Stimulated activated CD4-positive, alpha-beta T cell treated with anti-CD3 and anti-CD28 coated beads, Interleukin-1b, Interleukin-23, amount 100 ng/mL, for 1 hour (primary cell): ENCODE measurements at places on chromosomes 1 and 21.

DNA sequence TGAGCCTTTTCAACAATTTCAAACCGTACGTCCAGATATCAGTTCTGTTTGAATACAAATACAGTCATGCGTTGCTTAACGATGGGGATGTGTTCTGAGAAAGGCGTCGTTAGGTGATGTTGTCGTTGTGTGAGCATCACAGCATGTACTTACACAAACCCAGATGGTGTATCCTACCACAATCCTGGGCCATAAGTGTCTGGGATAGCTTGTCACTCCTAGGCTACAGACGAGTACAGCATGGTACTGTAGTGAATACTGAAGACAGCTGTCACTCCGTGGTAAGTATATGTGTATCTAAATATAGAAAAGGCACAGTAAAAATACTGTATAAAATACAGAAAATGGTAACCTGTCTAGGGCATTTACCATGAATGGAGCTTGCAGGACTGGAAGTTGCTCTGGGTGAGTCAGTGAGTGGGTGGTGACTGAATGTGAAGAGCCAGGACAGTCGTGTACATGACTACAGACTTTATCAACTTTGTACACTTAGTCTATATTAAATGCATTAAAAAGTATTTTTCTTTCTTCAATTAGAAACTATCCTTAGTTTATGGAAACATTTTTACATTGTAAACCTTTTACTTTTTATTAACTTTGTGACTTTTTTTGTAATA, 10.5 kb upstream of the OR2W3 start:
- DNase-seq, result no peak

GRCh38 chr1:36344395-36344680, 20.9 kb upstream of the EVA1B start:
- no peak for DNase-seq

- no peak for DNase-seq
These were observed 122.7 kb downstream of the FASLG start for GRCh38 chr1:172781513-172782140.

DNA sequence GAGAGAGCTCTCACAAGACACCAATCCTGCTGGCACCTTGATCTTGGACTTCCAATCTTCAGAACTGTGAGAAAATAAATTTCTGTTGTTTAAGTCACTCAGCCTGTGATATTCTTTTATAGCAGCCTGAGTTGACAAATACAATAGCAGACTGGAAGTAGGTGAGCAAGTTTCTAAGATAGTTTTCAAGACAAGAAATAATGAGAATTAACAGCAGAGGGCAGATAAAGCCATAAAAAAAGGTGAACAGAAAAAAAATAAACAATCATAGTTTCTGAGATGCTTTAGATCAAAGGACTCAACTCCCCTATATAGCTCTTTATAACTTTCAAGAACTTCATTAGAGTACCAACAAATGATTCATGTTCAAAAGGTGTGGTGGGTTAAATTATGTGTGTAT, 119.8 kb downstream of the PLPPR5 start:
- DNase-seq, result no peak

- no peak for DNase-seq
These were observed 636.9 kb downstream of the KIF26B start for GRCh38 chr1:245791410-245792312.

- no peak for DNase-seq
These were observed 52.7 kb upstream of the ATP5PO start for GRCh38 chr21:33968080-33968994.

DNA sequence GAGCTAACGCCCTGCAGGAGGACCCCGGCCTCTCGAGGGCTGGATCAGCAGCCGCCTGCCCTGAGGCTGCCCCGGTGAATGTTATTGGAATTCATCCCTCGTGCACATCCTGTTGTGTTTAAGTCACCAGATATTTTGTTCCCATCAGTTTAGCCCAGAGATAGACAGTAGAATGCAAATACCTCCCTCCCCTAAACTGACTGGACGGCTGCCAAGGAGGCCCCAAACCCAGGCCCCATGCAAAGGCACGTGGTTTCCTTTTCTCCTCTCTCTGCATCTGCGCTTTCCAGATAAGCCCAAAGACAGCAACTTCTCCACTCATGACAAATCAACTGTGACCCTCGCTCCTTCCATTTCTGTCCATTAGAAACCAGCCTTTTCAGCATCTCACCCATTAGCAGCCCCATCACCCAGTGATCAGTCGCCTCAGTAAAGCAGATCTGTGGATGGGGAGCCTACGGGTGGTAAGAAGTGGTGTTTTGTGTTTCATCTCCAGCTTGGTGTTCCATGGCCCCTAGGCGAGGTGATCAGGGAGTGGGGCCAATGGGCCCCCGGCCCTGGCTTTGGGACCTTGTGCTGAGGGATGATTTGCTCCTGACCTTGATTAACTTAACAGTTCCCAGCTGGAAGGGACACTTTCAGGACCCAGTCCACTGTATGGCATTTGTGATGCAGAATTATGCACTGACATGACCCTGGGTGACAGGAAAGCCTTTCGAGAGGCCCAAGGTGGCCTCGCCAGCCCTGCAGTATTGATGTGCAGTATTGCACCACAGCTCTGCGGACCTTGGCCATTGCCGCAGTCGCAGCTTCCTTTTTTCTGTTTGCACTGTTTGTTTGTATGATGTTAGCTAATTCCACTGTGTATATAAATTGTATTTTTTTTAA, 5.2 kb downstream of the NPPA start:
- no peak for DNase-seq

DNA sequence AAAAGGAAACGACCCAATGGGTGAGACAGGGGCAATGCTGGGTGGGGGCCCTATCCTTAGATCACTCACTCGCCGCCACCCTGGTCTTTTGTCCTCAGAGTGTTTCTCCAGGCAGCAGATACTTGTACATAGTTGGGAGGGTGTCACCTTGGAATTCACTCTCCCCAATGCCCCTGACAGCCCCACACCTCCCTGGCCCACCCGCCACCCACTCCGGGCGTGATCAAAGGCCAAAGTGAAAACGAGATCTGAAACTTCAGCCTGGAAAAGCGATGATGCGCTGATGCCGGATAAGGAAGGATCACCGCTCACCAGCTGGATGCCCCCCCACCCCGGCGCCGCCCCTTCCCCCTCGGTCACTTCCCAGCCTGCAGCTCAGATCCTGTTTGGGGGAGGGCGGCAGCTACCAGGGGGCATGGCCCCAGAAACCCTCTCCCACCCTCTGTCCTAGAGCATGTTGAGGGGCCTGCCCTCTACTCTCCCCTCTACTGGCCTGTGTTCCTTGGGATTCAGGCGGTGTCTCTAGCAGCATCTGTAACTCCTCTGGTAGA, 33.6 kb upstream of the CASZ1 start:
- DNase-seq, result no peak

DNA sequence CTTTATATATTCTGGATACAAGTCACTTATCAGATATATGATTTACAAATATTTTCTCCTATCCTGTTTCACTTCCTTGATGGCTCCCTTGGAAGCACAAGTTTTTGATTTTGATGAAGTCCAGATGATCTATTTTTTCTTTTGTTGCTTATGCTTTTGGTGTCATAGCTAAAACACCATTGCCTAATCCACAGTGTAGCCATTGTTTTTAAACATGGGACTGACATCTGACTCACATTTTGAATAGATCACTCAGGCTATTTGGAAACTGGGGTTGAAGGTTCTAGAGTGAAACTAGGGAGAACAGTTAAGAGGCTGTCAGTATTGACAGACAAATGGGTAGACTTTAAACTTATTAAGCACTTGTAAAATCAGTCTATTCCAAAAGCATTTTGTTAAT, 16.6 kb downstream of the AK4 start:
- no peak for DNase-seq

GRCh38 chr1:65146908-65147423, 1.0 kb upstream of the AK4 start:
- no peak for DNase-seq

DNA sequence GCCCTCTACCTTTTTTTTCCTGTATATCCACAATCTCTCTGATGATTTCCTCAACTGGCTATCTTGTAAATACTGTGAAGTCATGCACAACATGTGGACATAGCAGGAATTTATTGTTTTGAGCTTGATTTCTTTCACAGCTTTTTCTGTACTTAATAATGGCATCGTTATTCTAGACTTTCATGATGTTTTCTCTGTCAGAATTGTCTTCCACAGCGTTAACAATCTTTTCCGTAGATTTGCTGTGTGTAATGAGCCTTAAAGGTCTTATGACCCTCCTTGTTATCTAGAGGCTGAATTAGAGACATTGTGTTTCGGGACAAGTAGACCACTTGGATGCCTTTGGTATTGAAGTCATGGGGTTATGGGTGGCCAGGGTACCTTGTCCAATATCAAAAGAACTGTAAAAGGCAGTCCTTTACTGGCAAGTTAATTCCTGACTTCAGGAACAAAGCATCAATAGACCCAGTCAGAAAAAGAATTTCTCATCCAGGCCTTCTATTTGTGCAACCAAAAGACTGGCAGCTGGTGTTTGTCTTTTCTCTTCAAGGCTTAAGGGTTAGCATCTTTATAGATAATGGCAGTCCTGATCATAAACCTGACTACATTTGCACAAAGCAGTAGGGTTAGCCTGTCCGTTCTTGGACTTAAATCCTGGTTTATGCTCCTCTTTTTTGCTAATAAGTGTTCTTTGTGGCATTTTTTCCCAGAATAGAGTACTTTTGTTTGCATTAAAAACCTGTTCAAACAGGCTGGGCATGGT, 30.1 kb upstream of the CHAF1B start:
- no peak for DNase-seq

DNA sequence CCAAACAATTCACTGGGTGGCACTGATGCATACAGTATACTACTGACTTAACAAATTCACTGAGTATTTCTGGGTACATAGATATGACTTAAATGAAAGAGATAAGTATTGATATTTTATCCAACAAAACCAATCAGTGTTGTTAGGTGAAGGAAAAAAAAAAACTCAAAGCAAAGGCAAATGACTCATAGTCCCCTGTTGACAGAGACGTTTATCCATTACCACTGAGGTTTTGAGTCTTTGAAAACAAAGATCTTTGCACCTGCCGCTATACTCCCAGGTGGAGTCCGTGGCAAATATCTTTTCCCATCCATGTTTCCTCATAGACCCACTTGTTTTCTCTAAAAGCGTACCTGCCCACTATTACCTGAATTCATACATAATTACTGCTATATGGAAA, 18.4 kb downstream of the DYNLT5 start:
- no peak for DNase-seq

- no peak for DNase-seq
These were observed 55.5 kb upstream of the RGS5 start for GRCh38 chr1:163258181-163258580.

- DNase-seq, result no peak
These were observed 219.8 kb downstream of the NEGR1 start for GRCh38 chr1:72062584-72062983.

DNA sequence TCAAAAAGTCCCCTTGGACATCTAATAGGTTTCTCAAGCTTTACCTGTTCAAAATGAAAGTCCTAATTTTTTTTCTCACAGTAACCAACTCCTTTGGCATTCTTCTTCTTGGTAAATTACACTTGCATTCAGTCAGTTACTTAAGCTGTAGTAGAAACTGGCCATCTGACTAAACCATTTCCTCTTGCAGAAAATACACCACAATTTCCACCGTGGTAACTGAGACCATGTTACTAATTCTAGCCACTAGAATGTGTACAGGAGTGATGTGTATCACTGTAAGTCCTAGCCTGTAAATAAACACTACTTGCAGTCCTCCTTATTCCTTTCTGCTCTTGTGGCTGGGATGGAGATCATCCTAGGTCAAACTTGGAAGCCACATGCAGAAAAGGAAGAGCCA, 965.4 kb upstream of the TMPRSS15 start:
- no peak for DNase-seq

- peak; percentile 34 for DNase-seq
These were observed 35.5 kb downstream of the COA6 start for GRCh38 chr1:234408757-234409156.

DNA sequence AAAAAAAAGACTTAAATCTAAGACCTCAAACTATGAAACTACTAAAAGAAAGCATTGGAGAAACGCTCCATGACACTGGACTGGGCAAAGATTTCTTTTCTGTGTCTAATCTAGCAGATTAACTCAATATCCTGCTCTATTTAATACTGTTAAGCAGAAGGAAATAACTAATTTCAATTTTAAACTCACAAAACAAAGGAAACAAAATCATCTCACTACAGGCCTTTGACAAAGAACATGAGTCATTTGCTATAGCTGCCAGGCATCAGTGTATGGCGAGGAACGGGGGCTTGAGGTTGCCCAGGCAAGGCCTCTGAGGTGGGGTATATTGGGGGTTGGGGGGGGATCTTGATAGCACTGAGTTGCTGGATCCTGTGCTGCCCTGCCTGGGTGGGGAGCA, 20.9 kb downstream of the SZT2 start:
- no peak for DNase-seq

DNA sequence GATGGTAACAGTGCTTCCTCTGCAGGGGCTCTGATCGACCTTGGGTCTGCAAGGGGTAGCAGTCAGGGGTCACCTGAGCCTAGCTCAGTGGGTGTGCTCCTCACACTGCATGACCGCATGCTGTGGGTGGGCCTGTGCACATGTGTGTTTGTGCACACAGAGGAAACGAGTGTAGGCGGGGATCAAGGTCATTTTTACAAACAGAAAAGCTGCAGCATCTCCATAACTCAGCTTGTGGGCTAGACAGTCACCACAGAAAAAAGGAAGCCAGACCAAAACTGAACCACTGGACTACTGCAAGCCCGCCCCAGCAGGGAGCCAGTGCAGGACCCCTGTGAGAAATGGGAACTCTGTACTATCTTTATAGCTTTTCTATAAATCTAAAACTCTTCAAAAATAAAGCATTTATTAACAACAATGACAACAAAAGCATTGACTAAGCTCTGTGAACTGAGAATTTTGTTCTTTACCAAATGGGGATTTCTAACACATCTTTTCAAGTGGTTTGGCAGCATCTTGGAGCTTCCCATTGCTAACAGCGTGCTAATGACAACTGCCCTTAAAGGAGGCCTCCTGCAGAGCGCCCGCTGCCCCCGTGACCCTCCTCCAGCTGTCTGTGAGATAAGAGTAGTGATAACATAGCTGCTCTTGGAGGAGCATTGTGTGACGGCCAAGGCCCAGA, 19.9 kb upstream of the NEK2 start:
- no peak for DNase-seq

GRCh38 chr1:1926886-1927660, 8.0 kb upstream of the TMEM52 start:
- no peak for DNase-seq

DNA sequence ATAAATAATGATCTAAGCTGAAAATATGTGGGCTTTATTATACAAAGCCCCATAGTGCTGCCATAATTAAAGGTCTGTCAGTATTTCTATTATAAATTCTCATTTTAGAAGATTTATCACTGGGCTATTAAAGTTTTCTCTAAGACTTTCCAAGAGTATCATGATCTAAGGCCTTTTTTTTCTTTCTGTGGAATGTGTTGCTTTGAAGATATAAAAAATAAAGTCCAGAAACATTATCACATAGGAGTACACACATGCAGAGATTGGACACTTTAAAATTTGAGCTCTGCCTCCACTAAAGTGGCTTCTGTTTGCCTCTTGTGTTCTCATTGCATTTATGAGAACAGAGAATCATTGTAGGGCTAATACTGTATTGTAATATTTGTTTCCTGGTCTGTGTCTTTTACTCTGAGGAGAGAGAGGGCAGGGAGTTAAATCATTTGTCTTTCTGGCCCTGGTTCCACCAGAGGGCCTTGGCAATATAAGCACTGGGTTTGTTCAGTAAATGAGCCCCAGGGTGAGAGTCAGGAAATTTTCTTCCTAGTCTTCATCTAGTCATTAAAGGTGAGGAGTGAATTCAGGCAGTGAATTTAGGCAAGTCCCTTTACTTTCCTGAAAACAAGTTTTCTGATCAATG, 70.2 kb downstream of the NFIA start:
- no peak for DNase-seq

- DNase-seq, result no peak
These were observed 70.2 kb upstream of the GOLT1A start for GRCh38 chr1:204283711-204284651.

- no peak for DNase-seq
These were observed 86.4 kb upstream of the COL6A1 start for GRCh38 chr21:45894906-45895777.
